Stimulated activated CD8-positive, alpha-beta memory T cell treated with anti-CD3 and anti-CD28 coated beads, Interleukin-15, amount 100 ng/mL, for 24 hours (primary cell): ENCODE measurements at places on chromosomes 2 and 18.

- DNase-seq, result no peak
Measured at GRCh38 chr2:23419171-23420090, 34.5 kb downstream of the KLHL29 start.

- no peak for DNase-seq
Measured at GRCh38 chr18:40366521-40366920, 1588.5 kb upstream of the PIK3C3 start.

GRCh38 chr2:15975261-15975600 is 34.9 kb downstream of the MYCN start:
- DNase-seq, result no peak

DNA sequence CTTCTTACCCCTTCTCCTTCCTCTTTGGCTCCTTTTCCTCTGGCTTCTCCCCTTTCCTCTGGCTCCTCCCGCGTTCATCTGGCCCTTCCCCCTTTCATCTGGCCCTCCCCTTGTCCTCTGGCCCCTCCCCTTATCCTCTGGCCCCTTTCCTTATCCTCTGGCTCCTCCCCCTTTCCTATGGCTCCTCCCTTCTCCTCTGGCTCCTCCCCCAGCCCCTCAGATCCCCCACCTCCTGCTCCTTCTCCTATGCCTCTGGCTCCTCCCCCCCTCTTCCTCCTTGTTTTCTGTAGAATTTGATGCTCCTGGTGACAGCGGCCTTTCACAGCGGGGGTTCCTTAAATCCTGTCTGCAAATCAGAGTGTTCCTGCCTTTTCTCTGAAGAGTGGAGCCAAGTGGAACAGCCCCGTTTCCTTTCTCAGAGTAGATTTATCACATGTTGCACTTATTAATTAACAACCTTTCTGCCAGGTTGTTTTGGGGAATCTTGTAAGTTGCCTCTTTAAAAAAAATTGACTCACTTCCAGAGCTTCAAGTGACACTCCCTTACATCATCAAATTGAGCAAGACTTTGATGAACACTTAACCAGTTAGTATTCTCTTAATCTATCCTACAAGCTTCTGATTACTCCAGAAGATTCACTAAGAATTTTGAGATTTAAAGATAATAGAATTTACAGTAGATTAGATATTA is 27.9 kb downstream of the FABP1 start:
- DNase-seq, result no peak

DNA sequence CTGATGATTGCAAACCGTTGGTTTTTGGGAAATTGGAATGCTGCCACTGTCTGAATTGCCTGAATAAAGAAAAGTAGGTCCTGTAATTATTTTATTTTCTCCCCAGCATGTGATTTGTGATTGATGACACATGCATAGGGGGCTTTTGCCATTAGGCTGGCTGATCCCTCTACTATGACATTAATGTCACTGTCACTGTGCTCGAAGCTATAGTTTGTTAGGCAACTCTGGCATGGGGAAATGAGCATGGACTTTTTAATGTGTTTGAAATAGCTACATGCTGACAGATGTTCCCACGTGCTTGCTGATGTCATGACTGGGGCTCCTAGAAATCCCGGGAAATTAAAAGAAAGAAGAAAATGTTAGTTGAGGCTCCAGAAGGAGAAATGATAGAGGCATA is 99.1 kb downstream of the HRH4 start:
- no peak for DNase-seq

DNA sequence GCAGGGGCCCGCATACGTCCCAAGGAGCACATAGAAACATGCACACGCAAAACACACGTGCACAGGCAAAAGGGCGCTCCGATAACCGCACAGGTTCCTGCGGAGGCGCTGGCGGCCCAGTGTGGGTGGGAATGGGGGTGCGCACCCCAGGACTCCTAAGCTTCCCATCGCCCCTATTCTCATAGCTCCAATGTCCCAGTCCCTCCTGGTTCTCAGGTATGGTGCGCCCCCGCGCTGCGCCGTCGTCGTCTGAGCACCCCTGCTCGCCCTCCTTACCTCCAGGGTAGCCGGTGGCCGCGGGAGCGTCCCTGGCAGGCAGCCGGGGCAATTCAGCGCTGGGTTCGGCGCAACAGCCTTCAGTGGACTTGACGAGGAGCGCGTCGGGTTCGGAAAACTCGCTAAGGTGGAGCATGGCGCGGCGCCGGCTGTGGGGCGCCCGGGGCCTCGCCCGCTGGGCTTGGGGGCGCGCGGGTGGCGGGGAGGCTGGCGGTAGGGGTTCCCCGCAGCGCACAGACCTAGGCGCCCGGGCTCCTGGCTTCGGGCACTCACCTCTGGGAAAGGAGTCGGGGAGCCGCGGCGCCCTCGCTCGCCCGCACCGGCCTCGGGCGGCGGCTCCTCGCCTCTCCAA is 328 bp downstream of the EGR4 start:
- no peak for DNase-seq

DNA sequence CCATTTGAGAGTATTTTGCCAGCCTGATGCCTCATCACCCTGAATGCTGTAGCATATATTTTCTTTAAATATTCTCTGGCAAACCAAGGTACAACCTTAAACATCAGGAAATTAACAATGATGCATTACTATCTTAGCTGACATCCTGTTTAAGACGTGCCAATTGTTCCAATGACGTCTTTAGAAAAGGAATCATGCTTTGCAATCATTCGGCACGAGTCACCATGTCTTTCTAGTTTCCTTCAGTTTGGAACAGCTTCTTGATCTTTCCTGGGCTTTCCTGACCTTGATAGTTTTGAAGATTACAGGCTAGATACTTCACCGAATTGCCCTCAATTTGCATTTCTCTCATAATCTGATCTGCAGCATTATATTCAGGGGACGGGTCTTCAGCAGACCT is 88.2 kb upstream of the GLI2 start:
- DNase-seq, result no peak

- no peak for DNase-seq
Measured at GRCh38 chr2:138496096-138496651, 5.4 kb upstream of the SPOPL start.

DNA sequence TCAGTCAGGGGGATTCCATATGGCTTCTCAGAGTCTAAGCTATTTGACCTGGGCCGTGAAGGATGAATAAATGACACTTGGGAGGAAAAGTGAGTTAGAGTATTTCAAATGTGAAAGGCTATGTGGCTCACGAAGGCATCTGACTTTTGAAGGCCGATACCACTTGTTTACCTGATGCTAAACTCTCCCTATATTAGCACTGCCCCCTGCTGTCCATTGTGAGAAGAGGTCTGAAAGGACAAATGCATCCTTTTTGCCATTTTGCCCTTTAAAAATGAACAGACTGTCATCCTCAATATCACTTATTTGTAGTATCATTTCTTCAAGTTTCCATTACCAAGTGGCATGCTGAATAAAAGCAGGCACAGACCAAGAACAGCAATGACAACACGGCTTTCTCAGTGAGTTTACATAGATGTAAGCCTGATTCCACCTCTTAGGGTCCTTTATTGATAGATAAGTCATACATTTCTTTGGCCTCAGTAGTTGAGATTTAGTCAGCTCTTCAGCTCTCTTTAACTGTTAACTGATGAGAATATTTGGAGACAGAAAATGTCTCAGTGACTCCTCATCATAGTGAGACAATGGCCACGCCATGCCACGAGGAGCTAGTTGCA is 40.1 kb downstream of the DOCK10 start:
- DNase-seq, result no peak

DNA sequence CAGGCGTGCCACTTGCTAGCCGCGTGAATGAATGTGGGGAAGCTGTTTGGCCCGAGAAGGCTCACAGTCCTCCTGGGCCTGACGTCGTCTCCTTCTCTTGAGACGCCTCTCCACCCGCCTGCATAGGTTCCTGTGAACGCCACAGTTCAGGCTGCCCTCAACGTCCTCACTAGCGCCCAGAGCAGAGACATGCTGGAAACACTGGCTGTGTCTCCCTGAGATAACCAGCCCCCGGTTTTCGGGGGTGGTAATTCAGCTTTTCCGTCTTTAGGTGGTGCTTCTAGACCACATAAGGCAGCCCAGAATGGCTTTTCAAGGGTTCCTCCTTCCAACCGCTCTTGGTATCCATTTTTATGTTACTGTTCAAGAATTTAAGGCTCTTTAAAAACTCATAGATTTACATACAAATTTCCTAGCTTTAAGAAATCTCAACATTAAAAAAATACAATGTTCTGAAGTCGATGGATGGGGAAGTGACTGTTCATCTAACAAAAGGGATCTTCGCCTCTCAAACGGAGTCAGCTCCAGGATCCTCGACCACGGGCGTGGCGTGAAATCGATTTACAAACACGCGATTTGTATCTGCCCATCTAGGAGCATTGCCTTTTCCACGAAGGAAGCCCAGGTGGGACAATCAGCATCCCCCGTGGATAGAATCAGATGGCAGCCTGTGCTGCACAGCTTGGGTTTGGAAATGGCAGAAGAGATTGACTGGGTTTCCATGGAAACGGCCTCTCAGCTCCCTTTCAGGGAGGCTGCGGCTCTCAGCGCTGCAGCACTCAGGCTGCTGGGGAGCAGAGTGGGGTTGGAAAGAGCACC is 110.6 kb upstream of the PXDN start:
- no peak for DNase-seq

- DNase-seq, result no peak
Measured at GRCh38 chr2:98703738-98704137, 27.2 kb downstream of the MGAT4A start.

DNA sequence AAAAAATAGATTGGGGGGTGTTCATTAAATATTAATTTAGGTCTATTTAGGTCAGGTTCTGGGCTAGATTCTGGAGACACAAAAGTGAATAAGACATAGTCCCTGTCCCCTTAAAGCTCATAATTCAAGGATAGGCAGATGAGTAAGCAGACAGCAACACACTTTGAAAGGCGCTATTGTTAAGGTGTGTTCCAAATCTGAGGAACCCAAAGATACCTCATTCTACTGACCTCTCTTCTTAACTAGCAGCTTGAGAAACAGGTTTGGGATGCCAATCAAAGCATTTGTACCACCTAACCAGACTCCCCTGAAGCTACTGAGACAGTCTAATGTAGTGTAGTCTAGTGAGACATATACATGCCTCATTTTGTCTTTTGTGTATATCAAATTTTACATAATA is 34.8 kb downstream of the SEMA4F start:
- no peak for DNase-seq

GRCh38 chr2:19746611-19747309 is 155.0 kb downstream of the TTC32 start:
- DNase-seq, result no peak

DNA sequence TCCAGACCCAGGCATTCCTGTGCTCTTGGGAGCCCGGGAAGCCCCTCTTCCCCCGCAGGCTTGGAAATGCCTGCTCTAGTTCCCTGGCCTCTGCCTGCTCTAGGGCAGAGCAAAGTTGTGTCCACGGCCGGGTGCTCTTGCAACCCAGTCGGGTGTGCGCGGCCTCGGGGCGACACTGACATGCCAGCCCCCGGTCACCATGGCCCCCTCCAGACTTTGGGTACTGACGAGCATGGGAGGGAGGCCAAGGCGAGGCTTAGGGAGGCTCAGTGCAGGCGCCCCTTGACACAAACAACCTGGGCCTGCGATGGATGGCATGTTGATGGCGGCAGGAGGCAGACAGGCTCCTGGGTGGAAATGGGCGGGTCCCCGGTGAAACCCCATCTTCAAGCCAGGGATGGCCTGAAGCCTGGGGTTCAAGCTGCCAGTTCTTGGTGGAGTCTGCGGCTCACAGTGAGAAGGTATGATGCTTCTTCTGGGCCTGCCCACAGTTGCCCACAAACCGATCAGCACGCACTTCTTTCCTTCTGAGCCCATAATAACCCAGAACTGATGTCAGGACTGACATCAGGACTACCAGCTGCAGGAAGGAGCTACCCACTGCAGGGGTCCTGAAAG is 689.9 kb downstream of the DSC3 start:
- no peak for DNase-seq

DNA sequence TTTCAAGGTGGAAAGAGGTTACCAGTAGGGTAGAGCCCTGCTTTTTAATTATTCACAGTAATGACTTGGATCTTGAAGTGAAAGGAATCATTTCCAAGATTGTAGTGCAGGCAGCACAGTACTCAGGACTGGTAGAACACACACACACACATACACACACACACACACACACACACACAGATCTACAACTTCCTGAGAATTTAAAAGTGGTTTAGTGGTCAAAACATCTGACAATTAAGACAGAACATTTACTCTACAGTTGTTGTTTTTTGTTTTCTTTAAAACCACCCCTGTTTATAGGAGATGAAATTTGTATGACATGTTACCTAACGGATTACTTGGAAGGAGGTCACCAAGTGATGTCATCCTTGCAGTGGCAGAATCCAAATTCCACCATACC is 146.7 kb upstream of the VRK2 start:
- DNase-seq, result no peak

DNA sequence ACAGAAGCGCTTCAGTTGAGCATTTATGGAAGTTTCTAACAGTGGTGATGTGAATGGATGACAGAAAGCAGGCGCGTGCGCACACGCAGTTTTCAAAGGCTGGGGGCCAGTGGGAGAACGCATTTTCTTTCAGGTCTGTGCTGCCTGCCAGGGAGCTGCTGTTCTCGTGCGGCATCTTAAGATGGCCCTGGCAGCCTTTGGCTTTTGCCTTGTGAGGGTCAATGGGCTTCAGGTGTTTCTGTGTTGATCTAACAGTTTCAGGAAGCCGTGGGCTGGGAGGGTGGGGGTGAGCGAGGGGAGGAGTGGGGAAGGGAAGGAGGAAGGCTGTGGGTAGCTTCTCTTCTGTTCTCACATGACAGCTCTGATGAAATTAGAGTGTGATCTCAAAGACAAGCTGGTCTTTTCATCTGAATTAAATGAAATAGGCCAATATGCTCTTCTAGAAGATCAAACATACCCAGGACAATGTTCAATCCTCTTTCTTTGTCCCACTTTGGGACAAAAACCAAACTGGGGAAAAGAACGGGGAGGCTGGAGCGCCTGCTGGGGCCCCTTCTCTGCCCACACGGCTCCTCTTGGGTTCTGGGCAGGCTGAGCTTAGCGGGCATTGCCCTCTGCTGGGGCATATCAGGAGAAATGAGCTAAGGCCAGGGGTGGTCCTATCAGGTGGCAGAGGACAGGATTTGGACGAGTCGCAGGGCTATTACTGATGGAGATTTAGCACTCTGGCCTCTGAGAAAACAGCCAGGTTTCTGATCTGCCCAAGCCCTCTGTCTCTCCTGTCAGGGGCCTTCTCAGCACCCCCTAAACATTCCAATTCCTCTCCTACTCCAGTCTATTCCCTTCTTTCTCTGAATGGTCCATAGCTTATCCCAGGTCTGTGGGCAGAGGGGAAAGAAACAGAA is 126.2 kb upstream of the LGALSL start:
- DNase-seq, result no peak

DNA sequence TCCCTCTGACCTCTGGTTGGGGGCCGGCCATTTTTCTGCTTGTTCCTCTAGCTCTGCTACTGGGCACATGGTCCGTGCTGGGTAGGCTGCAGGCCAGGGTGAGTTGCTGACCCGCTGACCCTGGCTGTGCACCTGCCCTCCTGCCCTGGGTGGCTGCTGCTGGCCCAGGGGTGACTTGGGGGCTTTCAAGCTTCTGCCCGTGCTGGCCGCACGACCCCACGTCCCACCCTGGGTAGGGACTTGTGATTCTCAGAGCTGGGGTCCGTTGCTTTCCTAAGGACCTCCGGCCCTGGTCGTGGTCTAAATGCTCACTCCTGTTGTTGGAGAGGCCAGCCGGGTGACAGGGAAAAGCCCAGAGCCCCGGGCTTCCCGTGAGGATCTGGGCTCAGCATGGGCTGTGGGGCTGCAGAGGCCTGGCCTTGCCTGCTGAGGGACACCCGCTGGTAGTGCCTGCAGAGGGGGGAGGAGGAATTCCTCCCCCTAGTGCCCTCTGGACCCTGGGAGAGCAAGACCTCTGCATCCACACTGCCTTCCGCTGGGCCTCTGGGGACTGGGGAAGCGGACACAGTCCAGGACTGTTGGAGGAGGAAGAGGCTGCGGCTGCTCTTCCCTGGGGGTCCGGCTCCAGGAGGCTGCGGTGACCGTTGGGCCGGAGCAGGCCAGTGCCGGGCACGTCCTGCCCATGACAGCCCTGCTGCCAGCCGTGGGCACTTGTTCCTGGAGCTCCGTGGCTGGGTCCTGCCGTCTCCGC is 6.3 kb upstream of the GAL3ST2 start:
- DNase-seq, result no peak
